ENCODE measurements at places on chromosomes 11 and 22.
A peak's percentile ranks its signal among the peaks of the same experiment; 100 is the strongest.

GRCh38 chr11:11810764-11811726, 30.7 kb upstream of the USP47 start:
- no peak for DNase-seq

- DNase-seq = no peak
These were observed 65.5 kb downstream of the ARHGAP42 start for GRCh38 chr11:100752371-100753171.

DNA sequence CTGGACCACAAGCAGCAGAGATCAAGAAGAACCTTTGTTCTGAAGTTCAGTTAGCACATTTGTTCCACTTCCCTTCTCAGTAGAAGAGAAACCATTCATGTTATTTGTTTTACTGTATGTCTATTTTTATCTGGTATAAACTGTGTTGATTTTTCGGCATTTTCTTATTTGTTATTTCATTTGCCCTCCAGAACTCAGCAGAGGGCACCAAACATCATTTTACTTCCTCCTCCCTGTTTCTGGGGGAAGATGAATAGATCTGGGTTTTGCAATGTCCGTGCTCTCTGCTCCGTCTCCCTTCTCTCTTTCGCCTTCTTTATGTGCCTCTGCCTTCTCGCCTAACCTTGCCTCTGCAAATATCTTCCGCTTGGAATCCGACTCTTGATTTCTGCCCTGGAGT, 366.9 kb downstream of the NTM start:
- no peak for DNase-seq

DNA sequence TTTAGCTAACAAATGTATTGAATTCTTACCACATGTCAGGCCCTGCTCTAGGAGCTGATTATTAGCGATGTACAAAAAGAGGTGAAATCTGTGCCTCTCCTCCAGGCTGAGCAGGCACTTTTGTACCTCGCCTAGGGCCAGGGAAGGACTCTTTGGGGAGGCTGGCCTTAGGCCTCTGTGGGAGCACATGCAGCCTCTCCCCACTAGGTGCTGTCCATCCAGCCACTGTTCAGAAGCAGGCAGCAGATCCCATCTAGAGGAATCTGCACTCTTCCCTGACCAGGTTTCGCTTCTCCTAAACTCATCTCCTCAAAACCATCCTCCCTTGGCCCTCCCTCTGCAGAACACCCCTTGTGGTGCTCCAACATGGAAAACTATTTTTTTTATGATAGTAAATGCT, 51.9 kb upstream of the WT1 start:
- DNase-seq = no peak

DNA sequence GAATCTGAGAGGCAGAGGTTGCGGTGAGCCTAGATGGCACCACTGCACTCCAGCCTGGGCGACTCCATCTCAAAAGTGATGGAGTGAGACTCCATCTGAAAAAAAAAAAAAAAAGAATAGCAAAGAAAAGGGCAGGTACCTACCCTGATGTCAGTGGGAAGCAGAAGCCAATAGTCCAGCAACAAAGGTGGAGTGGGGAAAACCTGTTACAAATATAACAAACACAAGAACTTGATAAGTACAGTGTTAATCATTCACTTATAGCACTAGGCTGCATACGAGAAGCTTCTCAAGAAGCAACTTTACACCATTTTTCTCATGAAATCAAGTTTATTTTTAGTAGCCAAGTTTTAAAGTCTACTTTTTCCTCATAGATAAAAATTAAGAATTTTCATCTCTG, 62.5 kb upstream of the YWHAH start:
- no peak for DNase-seq

DNA sequence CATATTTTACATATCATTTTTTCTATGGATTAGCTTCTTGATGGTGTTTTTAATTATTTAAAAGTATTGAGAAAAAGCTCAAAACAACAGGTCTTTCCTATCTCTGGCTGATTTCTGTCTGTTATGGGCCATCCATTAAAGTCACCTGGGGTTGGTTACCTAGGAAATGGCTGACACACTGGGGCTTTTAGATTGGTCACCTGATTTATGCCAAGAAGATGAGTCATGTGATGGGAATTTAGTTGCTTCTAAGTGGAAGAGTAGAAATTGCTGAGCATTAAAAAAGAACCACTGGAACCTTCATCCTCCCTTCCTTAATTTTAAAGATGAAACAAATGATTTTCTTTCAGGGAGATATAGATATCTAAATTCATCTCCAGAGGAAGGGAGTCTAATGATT, 48.8 kb upstream of the LARGE1 start:
- DNase-seq = peak; percentile 36

DNA sequence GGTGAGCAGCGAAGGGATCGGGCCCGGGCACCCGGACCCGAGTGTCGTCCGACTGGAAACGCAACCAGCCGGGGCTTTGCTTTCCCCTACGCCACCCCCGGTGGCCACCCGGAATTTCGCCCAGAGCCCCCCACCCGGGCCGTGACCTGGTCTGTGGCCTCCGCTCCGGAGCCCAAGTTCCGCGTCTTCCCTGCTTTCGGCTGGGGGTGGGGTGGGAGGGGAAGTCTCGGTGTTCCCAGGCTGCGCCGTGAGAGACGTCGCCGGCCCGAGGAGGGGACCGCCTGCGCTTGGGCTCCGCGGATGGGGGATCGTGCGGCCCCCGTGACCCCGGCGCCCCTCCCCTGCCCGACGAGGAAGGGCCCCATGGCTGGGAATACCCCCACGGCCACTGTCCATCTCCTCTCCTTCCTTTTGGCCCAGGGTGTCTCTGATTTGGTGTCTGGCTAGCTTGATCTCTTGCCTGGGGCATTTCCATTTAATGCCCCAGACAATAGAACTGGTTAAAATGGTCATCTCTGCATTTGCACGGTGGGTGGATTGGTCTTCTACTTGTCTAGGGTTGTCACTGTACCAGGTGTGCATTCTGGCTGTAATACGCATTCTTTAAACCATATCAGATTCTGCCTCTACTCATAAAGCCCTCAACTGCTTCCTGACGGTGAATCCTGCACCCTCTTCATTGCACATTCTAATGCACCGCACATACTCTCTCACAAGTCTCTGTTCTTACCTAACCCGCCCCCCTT, 789 bp downstream of the SIK2 start:
- no peak for DNase-seq

Data from H4 (cell line).